ENCODE measurements at places on chromosomes 12 and 14.

- no peak for DNase-seq
These were observed 381.3 kb downstream of the TMTC2 start for GRCh38 chr12:83067981-83068380.

GRCh38 chr12:78293059-78293686 lies 462.5 kb downstream of the NAV3 start:
- no peak for DNase-seq

- DNase-seq, result no peak
These were observed 478.0 kb downstream of the BTG1 start for GRCh38 chr12:91667694-91668093.

DNA sequence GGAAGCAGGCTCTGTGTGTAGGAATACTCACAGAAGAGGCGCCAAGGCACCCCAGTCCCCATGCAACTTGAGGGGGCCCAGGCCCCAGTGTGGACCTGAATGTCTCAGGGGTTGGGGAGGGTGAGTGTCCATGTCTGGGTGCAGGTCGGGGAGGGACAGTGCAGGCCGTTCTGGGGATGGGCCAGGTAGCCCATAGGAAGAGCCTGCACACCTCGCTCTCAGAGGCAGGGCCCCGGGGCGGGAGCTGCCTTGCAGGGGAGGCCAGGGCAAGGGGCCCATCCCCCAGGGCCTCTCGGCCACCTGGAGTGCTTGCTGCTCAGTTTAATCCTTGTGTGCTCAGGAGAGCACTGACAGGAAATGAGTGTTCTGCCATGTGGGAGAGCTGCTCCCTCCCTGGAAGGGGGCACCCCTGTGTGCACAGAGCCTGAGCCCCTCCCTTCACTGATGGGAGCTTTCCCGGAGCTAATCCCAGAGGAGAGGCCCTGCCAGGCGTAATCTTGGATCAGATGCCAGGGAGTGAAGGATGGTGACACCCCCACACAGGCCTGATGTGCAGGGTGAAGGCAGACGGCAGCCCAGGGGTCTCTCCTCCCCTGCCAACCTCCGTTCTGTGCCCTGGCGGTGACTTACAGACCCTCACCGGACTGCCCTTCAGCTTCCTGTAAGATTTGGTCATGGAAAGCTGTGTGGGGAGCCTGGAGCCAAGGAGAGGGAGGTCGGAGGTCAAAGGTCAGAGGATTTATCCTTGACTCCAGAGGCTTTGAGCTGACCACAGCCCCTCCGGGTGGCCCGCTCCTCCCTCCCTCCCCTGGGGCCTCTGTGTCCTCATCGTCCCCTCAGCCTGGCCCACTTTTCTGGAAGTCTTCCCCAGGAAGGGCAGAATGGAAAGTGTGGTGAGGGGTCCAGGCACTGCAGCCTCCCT lies 24.4 kb upstream of the FBRSL1 start:
- DNase-seq, result no peak

DNA sequence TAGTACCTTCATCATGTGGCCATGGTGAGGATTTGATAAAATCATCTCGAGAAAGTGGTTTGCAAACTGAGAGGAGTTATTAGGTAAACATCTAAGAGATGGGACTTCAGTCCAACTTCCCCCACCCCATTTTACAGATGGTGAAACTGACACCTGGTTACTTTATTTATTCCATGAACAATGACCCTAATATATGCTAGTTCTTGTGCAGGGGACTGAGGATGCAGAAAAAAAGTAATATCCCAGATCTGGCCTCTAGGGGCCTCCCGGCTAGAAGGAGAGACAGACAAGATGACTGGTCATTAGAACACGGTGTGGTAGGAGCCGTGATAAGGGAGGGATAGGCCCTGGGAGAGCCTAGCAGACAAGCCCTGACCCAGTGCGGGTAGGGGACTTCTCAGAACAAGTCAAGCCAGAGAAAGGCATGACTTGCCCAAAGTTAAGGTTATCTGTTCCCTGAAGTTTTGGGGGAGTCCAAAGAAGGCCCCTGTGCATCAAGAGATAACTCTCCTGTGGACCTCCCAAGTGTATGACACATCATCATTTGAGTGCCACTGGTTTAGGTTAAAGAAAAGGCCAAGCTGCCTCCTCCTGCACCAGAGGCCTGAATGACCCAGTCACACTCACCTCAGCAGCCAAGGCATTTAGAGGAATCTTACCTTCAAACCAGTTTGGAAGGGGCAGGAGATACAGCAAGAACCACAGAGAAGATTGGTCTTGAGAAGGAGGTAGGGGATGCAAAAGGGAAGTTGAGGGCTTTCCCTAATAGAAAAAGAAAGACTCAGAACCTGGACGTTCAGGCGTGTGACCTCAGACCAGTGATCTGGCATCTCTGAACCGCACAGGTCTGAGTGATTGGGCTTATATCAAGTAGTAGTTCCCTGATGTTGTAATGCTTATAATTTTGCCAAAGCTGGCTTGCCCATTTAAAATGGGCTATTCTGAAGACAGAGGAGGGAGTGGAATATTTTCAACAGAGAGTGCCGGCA lies 1.6 kb downstream of the CMKLR1 start:
- peak; percentile 88 for DNase-seq

- no peak for DNase-seq
These were observed 1077.6 kb upstream of the FOXG1 start for GRCh38 chr14:27688841-27689444.

DNA sequence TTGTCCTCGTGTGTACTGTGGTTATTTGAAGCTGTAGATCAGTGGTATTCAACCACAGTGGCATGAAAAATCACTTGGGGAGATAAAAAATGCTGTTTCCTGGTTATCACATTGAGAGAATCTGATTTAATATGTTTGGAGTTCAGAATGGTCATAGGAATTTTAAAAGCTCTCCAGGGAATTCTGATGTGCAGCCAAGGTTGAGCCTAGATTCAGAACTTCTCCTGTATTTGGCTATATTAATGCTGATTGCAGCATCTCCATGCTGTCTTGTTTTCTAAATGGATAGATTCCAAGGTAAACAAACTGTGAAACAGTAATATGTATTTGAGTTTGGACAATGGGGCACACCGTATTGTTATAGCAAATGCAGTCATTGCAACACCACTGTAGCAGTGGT lies 982.2 kb upstream of the FBXO33 start:
- DNase-seq, result no peak

DNA sequence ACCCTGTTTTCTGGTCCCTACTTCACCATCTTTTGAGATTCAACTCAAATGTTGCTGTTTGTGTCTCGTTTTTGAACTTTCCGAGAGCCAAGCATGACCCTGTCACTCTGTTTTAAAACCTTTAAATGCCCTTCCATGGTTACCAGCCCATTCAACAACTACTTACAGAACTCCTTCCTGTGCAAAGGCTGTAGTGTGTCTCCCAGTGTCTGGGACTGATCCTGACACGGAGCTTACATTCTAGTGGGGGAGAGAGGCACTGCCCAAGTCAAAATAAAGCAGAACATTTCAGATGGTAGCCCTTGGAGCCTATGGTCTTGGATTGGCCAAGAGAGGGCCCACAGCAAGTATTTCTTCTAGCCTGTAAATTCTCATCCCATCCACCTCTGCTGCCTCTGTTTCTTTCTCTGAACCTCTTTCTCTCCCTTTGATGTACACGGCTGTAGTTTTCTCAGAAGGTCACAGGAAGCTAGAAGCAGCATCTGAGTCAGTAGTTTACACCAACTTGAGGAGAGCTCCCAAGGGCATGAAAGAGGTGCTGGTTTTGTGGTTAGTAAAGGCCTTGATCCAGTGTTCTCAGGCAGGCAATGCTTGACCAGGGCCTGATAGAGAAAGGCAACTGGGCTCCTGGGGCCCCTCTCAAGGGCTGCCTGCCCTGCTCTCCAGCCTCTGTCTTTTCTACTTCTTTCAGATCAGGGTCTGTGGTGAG lies 42.3 kb upstream of the SLC24A4 start:
- DNase-seq, result no peak

DNA sequence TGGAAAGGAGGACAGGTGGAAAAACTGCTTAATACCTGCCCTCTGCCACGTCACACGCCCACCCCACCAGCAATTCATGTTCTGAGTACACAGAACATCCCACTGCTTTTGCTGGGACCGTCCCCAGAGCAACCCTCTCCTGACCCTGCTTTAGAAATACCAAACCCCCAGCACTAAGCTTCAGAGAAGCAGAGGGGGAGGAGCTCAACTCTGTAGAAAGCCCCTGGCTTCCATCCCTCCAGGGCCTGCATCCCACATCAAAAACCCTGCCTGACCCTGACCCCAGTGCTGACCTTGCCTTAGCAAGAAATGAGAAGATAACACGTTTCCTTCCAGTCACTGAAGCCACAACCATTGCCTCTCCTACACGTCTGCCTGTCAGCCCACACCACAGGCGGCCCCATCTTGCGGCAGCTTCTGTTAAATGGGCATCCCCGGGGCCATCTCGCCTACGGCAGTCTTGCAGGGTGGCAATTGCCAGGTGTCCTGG lies 19.7 kb downstream of the VDR start:
- DNase-seq, result no peak

- DNase-seq, result no peak
These were observed 192.0 kb upstream of the HMGA2 start for GRCh38 chr12:65632131-65632855.

DNA sequence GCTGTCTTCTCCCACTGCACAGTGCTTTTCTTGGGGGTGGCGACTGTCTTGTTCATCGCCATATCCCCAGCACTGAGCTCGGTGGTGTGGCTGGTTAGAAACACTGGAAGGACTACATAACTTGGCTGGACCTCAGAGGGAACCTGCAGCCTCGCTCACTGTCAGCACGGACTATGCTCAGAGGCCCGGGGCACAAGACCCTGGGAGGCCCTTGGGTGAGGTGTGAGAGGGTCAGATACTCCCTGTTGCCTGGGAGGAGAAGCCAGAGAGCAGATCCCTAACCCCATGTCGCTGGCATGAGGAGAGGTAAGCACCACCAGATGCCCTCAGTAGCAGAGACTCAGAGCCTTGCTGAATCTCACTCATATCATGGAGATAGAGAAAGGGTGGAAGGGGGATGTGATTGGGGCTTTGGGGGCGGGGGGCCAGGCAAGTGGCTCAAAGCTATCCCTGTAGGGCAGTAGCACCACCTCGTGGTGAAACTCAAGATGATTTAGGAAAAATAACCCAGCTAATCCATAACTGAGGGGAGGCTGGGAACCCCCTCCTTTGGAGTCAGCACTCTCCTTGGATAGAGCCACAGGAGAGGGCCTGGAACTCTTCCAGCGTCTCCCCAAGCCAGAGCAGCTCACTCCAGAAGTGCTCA lies 18.7 kb upstream of the HDAC7 start:
- peak; percentile 72 for DNase-seq

DNA sequence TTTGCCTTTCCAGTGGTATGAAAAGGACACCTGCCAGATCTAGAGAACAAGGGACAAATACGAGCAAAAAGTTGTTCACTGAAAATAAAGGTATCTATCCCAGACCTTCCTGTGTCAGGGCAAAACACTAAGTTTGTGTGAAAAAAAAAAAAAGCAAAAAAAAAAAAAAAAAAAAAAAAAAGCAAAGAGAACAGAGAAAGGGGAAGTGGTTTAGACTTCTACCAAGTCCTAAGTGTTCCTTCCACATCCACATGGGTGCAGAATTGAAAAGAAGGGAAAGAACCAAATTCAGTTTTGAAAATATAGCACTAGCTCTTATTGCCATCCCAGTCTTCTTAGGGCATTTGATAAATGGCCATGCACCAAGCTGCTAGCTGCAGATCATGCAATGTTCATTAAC lies 41.7 kb downstream of the ZCRB1 start:
- DNase-seq, result no peak

Data from hematopoietic multipotent progenitor cell treated with erythropoietin and hydrocortisone succinate and interleukin-3 and kit ligand, for 8 days (in vitro differentiated cells).